ENCODE measurements at places on chromosomes 6 and 20. TPM values are rescaled to one million over a fixed set of nuclear protein-coding genes. Genes with fewer than 3 reads are reported as not detected.

The METTL24 gene
- not detected for total RNA-seq

The TSHZ2 gene
- total RNA-seq = not detected

The OPN5 gene
- total RNA-seq = not detected

The PPP1R14C gene
- total RNA-seq = 3.6 TPM

The ALDH8A1 gene
- total RNA-seq = 1.5 TPM

The COL10A1 gene
- total RNA-seq = not detected

The IL17F gene
- not detected for total RNA-seq

Measured in Calu3 (cell line).